Colonic mucosa (tissue), 4 donors: ENCODE measurements at places on chromosomes 6 and 20. TPM values are rescaled to one million over a fixed set of nuclear protein-coding genes. Genes with fewer than 3 reads are reported as not detected.
A peak's percentile ranks its signal among the peaks of the same experiment; 100 is the strongest.

The SLC32A1 gene
- total RNA-seq = not detected

DNA sequence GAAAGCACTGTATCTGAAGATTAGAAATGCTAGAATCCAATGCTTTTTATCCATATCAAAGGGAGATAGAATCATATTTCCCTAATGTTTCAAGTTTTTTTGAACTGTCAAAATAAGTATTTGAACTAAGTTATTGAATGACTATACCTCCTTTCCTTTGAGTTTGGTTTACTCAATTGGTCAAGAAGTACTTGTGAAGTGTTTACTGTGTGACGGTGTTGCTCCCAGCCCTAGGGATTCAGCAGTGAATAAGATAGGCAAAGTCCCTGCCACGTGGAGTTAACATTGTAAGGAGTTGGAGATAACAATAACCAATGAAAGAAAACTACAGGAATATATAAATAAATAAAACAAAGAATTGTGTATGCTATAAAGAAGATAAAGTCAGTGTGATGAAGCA lies 535.9 kb downstream of the FRK start:
- H3K4me1 ChIP-seq = no peaks in the 10 kb centered on the region
- no peak overlapping the region for H3K27ac ChIP-seq
- no peak for DNase-seq
- no peak overlapping the region for H3K4me3 ChIP-seq

The POLR1C gene
- 41.8 TPM for total RNA-seq

GRCh38 chr20:63594043-63594561 lies 20.1 kb upstream of the HELZ2 start:
- H3K4me1 ChIP-seq = no peaks in the 10 kb centered on the region
- no peaks in the 10 kb centered on the region for H3K27me3 ChIP-seq
- no peak overlapping the region for H3K4me3 ChIP-seq
- H3K36me3 ChIP-seq = no peaks in the 10 kb centered on the region
- no peak for DNase-seq
- no peak overlapping the region for H3K27ac ChIP-seq

GRCh38 chr20:16828666-16829305 lies 80.6 kb downstream of the OTOR start:
- no peak for DNase-seq
- no peaks in the 10 kb centered on the region for H3K36me3 ChIP-seq
- no peaks in the 10 kb centered on the region for H3K27me3 ChIP-seq
- no peak overlapping the region for H3K4me3 ChIP-seq

DNA sequence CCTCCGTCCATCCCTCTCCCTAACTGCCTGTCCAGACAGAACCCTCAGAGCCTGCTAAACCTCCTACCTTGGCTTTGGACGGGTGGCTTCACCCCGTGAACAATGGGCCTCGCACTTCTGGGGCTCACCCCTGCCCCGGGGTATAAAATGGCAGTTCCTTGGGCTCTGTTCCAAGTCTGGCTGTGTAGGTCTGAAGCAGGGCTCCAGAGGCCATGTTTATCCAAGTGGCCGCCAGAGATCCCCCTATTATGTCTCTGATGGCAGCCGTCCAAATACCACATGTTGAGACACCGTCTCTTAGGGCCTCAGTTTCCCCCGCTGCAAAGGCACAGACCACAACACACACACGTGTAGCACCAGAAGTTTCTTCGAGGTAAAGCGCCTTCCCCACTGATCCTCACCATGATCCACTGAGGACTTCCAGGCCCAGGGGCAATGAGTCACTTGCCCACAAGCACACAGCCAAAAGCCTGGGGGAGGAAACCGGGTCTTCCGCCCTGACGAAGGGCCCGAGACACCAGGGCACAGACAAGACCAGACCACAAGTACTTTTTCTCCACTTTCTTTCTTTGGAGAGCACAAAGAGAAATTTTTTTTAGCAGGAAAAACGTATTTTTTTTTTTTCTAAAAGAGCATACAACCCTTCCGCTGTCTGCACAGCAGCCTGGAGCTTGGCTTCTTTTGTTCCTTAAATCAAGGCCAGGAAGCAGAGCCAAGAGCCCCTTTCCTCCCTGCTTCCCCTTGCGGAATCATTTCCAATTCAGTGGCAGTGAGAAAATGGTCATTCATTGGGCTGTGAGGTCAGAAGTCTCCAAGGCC lies 11.8 kb downstream of the CPNE5 start:
- no peaks in the 10 kb centered on the region for H3K36me3 ChIP-seq
- H3K4me3 ChIP-seq = no peak overlapping the region
- DNase-seq = no peak
- no peaks in the 10 kb centered on the region for H3K27me3 ChIP-seq
- H3K27ac ChIP-seq = no peak overlapping the region

The RNF217 gene
- total RNA-seq = 9.1 TPM

- DNase-seq = peak; percentile 41
- no peaks in the 10 kb centered on the region for H3K36me3 ChIP-seq
- H3K27ac ChIP-seq = no peak overlapping the region
- no peak overlapping the region for H3K4me3 ChIP-seq
- no peaks in the 10 kb centered on the region for H3K27me3 ChIP-seq
- no peaks in the 10 kb centered on the region for H3K4me1 ChIP-seq
Observed at GRCh38 chr6:13272131-13273046, 55.9 kb downstream of the TBC1D7 start.

DNA sequence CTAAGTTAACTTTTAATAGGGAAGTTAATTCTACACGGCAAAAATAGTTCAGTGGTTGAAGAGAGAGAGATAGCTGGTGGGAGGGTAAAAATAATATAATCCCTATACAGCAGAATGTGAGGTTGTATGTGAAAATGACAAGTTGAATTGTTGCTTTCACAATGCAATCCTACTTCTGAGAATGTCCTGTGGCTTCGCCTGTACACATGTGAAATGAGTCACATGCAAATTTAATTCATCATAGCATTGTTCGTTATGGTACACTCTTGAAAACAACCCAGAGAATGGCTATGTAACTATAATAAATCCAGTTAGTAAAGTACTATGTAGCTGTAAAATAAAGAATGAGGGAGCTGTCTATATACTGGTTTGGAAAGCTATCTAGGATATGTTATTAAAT lies 46.0 kb upstream of the HINT3 start:
- H3K4me3 ChIP-seq = no peak overlapping the region
- H3K27ac ChIP-seq = peak overlapping the region; percentile 54
- H3K4me1 ChIP-seq = no peaks in the 10 kb centered on the region
- H3K27me3 ChIP-seq = no peaks in the 10 kb centered on the region
- no peaks in the 10 kb centered on the region for H3K36me3 ChIP-seq

The WTAP gene
- 84.1 TPM for total RNA-seq

The RFX6 gene
- 1.6 TPM for total RNA-seq

The BTNL2 gene
- not detected for total RNA-seq

- H3K36me3 ChIP-seq = no peaks in the 10 kb centered on the region
- no peak for DNase-seq
- H3K27ac ChIP-seq = no peak overlapping the region
- no peaks in the 10 kb centered on the region for H3K4me1 ChIP-seq
Observed at GRCh38 chr6:125794342-125795137, 3.8 kb downstream of the NCOA7 start.

DNA sequence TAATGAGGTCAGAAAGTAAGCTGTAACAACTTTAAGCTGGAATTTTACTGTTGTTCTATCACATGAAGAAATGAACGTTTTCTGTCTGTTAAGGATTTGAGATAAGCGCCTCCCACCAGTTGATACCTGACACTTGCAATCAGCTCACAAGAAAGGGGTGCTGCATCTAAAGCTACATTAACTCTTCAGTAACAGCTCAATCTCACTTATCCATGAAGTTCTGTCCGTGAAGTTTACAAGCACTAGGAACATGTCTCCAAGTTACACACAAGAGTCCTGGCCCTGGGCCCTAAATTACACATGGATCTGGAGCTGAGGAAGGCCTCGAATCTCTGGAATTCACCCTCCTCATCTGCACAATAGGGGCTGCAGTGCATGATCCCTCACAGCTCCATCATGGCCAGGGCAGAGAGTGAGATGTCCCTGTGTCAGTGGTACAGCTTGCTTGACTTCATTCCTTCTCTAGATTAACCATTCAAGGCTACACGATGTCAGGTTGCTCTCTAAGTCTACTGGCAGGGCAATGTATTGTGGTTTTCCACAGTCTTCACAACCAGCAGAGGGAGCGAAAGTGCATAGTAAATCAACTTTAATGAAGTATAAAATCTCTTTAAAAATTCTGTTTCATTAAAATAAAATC lies 182.4 kb upstream of the MCHR2 start:
- H3K27ac ChIP-seq = no peak overlapping the region
- H3K27me3 ChIP-seq = no peaks in the 10 kb centered on the region
- H3K4me1 ChIP-seq = no peaks in the 10 kb centered on the region
- no peaks in the 10 kb centered on the region for H3K36me3 ChIP-seq
- H3K4me3 ChIP-seq = no peak overlapping the region
- DNase-seq = no peak

- H3K4me1 ChIP-seq = no peaks in the 10 kb centered on the region
- H3K36me3 ChIP-seq = no peaks in the 10 kb centered on the region
- no peak overlapping the region for H3K4me3 ChIP-seq
- H3K27ac ChIP-seq = no peak overlapping the region
- DNase-seq = no peak
Observed at GRCh38 chr6:134605034-134605433, 287.1 kb upstream of the SGK1 start.

GRCh38 chr20:7323957-7324356 lies 556.5 kb downstream of the BMP2 start:
- no peaks in the 10 kb centered on the region for H3K4me1 ChIP-seq
- DNase-seq = no peak
- H3K4me3 ChIP-seq = no peak overlapping the region
- no peaks in the 10 kb centered on the region for H3K27me3 ChIP-seq
- no peaks in the 10 kb centered on the region for H3K36me3 ChIP-seq
- no peak overlapping the region for H3K27ac ChIP-seq

DNA sequence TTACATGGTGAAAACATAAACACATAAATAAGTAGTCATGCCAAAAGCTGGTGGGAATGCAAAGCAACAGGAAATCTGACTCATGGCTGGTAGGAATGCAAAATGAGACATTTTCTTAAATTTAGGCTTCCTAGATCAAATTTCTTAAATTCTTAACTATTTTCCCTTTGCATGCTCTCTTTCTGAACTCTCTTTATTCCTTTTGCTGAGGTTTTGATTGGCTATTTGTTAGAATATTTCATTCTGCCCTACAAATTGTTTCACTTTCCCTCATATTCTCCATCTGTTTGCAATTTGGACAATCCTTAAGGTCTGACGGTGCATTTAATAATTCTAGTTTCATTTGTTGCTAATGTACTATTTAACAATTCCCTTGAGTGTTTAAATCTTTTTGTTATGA lies 437.5 kb upstream of the RGS17 start:
- H3K27me3 ChIP-seq = no peaks in the 10 kb centered on the region
- no peak for DNase-seq
- H3K36me3 ChIP-seq = no peaks in the 10 kb centered on the region
- no peak overlapping the region for H3K27ac ChIP-seq

DNA sequence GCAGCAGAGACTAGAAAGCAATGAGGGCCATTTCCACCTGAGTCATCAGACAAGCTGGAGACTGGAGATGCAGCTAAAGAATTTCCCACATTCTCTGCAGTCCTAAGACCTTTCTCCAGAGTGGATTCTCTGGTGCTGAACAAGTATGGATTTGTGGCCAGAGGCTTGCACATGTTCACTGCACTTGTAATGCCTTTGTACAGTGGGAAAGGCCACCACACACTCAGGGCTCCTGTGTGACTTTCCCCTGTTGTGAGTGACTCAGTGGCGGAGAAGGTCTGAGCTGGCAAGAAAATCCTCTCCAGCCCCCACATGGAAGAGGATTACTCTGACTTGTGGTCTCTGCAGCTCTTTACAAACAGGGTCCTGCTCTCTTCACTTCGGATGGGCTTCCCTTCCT lies 192.3 kb downstream of the C6orf118 start:
- H3K27me3 ChIP-seq = no peaks in the 10 kb centered on the region
- no peak for DNase-seq
- H3K27ac ChIP-seq = no peak overlapping the region
- no peaks in the 10 kb centered on the region for H3K36me3 ChIP-seq

- H3K27ac ChIP-seq = peak overlapping the region; percentile 100
- peak overlapping the region; percentile 70 for H3K4me3 ChIP-seq
- no peaks in the 10 kb centered on the region for H3K27me3 ChIP-seq
- no peaks in the 10 kb centered on the region for H3K36me3 ChIP-seq
Observed at GRCh38 chr6:85594197-85594930, 706 bp upstream of the SNX14 start.

The C20orf202 gene
- not detected for total RNA-seq

The MAK gene
- not detected for total RNA-seq

DNA sequence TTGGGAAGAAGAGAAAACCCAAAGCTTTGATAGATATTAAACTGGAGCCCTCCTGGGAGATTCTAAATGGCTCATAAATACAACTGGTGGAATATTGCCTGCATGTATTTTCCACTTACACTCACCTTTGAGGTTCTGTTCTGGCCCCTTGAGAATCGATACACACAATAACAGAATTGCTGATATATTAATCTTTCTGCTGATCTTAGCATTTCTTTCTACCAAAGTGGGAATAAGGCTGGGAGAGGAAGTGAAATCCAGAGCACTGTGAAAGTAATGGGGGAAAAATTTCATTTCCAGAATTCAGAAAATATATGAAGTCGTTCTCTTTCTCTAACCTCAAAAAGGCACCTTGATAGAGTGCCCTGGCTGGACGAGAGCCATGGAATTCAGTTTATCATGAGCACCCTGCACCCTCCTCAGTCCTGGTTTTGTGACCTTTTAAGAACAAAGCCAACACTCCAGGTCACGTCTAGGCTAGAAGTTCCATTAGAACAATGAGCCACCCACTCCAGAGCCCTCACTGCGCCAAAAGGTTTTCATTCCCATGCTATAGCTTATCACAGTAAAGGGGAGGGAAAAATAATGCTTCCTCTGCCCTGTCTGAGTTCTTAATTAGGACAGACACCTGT lies 244.5 kb downstream of the CD83 start:
- no peaks in the 10 kb centered on the region for H3K27me3 ChIP-seq
- H3K4me1 ChIP-seq = no peaks in the 10 kb centered on the region
- H3K27ac ChIP-seq = no peak overlapping the region
- no peak overlapping the region for H3K4me3 ChIP-seq

DNA sequence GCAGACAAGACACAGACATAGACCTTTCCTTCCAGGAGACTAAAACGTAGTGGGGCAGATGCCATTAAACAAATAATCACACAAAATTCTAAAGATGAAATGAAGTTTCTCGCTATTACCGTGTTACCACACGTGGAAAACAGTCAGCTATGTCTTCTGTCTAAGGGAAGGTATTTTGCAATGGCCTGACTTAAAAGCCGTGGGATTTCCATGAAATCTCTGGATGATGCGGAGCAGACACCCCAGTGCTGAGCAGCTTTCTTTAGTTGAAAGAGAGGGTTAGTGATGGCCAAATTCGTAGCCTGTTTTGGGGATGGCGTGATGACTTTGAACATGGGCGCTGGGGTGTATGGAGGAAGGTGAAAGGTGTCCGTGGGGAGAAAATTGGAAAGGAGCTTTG lies 281.8 kb downstream of the NRN1 start:
- no peaks in the 10 kb centered on the region for H3K36me3 ChIP-seq
- H3K4me1 ChIP-seq = no peaks in the 10 kb centered on the region
- H3K27ac ChIP-seq = no peak overlapping the region
- H3K4me3 ChIP-seq = no peak overlapping the region

DNA sequence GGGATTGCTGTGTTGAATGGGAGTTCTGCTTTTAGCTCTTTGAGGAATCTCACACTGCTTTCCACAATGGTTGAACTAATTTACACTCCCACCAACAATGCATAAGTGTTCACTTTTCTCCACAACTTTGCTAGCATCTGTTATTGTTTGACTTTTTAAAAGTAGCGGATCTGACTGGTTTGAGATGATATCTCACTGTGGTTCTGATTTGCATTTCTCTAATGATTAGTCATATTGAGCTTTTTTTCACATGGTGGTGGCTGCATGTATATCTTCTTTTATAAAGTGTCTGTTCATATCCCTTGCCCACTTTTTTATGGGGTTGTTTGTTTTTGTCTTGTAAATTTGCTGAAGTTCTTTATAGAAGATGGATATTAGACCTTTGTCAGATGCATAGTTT lies 588.3 kb upstream of the ADGRB3 start:
- no peak overlapping the region for H3K27ac ChIP-seq
- no peaks in the 10 kb centered on the region for H3K36me3 ChIP-seq
- H3K27me3 ChIP-seq = no peaks in the 10 kb centered on the region
- no peak for DNase-seq
- H3K4me1 ChIP-seq = no peaks in the 10 kb centered on the region

The PRL gene
- total RNA-seq = not detected
